ENCODE measurements at places on chromosomes 3 and 15.

- no peak for DNase-seq
These were observed 58.5 kb downstream of the RPL22L1 start for GRCh38 chr3:170811515-170811914.

DNA sequence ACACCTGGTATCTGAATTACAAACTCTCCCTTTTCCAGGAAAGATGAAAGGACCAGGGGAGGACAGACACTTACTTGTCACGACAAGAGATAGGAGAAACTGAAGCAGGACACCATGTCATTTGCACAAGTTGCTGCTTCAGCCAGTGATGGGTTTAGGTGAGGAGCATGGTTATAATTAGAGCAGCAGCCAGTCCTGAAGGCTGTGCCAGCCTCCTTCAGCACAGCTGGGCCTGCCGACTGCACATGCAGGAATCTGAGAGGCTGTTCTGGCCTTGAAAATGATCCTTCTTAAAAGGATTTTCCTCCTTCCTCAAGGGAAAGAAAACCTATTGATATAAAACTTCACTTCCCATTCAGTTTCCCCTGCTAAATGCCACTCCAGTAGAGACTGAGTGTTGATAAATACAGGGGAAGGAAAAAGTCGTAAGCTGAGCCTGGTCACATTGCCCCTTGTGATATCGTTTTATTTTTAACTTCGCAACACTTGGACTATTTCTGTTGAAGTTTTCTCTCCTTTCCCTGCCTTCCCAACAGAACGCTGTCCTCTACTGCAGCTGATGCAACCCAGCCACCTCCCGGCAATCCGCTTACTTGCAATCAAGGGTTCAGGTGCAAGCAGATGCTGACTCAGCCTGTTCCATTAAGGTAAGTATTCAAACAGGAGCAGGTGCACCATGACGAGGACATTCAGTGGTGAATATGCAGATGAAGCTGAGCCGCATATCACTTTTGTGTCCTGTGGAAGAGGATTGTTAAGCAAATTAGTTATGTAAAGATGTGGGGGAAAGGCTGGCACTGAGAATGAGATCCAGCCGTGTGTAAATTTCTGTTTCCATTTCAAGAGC, at the start of gene FBXO40:
TSS of gene FBXO40 (plus strand) at position 524 of the 847 bp plus-strand sequence. CDS start 27,197 bp downstream, outside the sequence.
- no peak for DNase-seq

DNA sequence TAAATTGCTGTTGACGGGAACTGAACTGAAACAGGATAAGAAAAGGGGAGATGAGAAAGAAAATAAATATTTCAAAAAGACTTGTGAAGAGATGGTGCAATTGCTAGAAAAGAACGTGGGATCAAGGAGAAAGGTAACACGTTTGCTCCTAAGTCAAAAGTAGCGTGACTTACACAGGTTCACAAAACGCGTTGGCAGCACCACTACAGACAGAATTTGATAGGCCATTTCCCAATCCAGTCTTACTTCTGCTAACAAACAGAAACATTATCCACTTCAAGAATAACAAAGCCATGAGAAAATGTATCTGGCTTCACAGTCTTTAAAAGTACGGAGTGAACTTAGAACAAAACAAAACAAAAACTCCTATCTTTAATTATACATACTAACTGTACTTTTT, 75.5 kb downstream of the DPH6 start:
- DNase-seq = no peak

GRCh38 chr15:31495281-31495680, 168.6 kb downstream of the KLF13 start:
- no peak for DNase-seq

- DNase-seq = no peak
These were observed 3.0 kb downstream of the ROBO2 start for GRCh38 chr3:77042882-77043281.

GRCh38 chr15:65629548-65629947, 7.8 kb downstream of the SLC24A1 start:
- no peak for DNase-seq

- no peak for DNase-seq
These were observed 13.7 kb downstream of the LRTM1 start for GRCh38 chr3:54914180-54914579.

DNA sequence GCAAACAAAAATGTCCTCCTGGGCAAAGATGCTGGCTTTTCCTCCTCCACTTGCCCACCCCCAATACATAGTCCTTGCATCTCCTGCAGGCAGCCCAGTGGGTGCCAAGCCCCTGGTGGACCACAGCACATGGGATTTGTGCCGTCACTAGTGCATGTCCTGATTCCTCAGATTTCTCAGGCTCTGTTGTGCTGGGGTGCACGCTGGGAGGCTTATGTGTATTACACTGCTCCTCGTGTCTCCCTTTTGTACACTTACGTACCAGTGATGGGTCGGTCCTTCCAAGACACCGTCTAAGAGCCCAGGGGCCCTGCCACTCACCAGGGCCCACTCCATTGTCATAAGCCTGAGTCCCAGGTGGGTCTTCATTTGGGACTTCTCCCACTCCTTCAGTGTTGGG, 70.1 kb downstream of the PLXNA1 start:
- DNase-seq = no peak

GRCh38 chr15:66779331-66780009, 77.4 kb downstream of the SMAD6 start:
- no peak for DNase-seq

DNA sequence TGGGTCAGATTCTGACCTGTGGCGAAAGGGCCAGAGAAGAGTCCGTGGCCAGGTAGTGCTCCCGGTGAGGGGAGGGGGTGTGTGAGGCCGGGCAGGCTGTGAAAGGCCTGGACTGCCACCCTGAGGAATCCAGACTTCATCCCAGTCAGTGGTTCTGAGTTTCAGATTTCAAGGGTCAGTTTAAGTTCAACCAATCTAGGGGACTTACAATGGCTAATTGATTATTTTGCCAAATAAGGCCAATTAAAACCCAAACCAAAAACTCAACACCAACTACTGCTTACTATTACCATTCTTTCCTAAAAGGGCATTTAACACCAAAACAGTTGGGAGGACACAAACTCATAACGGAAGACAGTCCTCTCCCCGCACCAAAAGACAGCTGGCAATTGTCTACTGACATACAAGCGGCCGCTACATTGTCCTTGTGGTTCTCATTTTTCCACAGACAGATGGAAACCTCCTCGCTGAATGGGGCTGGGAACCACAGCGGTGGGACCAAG, 30.5 kb downstream of the TMEM44 start:
- no peak for DNase-seq

DNA sequence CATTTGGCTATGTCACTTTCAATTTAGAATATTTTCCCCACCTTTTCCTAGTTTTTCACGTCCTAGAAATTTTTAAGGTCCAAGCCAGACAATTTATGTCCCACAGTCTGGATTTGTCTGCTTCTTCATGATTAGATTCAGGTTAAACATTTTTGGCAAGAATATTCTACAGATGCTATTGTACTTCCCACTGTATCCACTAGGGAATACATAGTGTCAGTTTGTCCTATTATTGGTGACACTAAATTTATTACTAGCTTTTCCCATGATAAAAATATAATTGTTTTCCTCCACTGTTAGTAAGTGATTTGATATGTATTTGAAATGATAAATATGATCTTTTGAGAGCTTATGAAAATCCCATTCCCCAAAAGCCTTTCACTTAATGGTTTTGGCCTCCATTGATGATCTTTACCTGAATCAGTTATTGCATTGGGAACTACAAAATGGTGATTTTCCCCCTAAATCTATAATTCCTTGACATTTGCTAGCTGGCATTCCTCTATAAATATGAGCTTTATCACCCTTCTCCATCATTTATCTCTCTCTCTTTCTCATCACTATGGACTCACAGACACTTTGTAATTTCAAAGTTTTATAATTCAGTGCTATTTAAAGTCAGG, 8.3 kb downstream of the ARL14 start:
- no peak for DNase-seq

DNA sequence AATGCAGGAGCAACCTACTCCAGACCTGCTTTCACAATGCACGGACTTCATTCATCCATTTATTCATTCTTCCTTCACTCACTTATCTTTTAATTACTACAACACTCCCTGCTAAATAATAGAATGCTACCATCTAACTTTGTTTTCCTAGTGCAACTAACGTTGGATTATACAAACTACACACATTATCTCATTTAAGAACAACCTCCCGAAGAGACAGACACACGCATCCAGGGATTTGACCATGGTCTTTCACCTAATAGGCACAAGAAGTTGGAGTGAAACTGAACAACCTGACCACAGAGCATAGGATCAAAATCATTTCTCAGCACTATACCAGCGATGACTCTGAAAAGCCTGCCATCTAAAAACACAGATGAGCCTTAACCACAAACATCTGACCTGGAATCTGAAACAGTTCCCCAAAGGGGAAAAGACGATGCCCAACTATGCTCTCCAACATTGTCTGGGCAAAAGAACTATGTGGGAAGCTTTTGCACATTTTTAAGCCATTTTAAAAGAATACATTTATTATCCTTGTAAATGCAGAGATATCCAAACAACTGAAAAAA, 21.0 kb downstream of the ZNF385D start:
- no peak for DNase-seq

- DNase-seq = no peak
These were observed 159.7 kb downstream of the RSL24D1 start for GRCh38 chr15:55037071-55037470.

GRCh38 chr15:56492236-56492635, 27.3 kb upstream of the MNS1 start:
- no peak for DNase-seq

- no peak for DNase-seq
These were observed 81.5 kb downstream of the CPN2 start for GRCh38 chr3:194269610-194270145.

- DNase-seq = no peak
These were observed 41.4 kb downstream of the SNAPC5 start for GRCh38 chr15:66456211-66456610.

DNA sequence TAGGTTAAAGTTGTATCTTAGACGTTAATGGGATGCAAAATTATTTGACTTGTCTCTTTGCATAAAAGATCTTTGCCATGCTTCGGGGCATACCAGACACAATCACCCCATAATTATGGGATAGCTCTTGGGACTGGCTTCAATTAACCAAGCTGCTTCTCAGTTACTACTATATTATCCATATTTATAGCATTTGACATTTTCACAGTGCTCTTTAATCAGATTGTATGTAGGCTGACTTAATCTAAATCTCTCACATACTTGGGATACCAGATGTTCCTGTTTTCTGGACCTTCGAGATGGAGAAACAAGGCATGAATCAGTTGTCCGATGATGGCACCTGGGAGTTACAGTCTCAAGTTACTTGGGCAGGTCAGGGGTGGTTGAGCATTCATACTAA, 27.2 kb upstream of the ABHD17C start:
- DNase-seq = no peak

- no peak for DNase-seq
These were observed 228.8 kb downstream of the DIPK2A start for GRCh38 chr3:144200466-144200865.

DNA sequence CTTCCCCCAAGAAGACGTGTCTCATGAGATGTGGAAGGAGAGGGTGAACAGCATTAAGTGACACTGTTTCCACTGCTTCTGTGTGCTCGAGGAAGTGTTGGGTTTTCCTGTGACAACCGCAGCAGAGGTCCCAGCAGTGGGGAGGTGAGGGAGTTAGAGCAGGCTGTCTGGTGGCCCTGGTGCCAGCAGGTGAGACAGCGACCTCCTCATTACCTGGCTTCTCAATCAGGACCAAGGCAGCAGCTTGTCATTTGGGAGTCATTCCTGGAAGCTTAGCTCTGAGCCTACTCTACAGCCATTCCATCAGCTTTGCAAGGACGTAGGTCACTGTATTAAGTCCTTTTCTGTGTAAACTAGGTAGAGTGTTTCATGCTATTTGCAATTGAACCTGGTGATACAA, 63.3 kb upstream of the RGMA start:
- peak; percentile 37 for DNase-seq

GRCh38 chr3:177932346-177932745, 603.9 kb upstream of the KCNMB2 start:
- no peak for DNase-seq

GRCh38 chr3:104245981-104246380, 1120.7 kb upstream of the ALCAM start:
- no peak for DNase-seq

DNA sequence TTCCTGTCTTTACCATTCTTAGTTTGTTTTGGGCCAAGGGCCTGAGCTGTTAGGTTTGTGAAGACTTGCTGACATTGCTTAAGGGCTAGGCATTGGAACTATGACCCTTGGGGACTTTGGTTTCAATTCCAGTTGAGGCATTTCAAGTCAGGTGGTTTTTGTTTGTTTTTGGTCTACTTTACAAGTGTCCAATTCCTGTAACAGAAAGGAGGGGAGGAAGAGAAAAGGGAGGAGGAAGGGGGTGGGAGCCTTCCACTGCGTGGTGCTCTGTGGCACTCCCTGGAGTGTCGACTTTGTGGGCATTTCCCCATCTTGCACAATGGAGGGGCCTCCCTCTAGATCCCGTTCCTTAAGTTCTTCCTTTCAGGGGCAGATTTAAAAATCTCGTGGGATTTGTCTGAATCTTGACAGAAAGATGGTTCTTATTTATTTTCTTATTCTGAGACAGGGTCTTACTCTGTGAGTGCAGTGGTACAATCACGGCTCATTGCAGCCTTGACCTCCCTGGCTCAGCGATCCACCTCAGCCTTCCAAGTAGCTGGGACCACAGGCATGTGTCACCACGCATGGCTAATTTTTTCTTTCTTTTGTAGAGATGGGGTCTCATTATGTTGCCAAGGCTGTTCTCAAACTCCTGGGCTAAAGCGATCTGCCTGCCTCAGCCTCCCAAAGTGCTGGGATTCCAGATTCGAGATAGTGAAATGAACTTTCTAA, 59.5 kb upstream of the RYK start:
- no peak for DNase-seq

- DNase-seq = no peak
These were observed 163.4 kb upstream of the GADL1 start for GRCh38 chr3:31057891-31058290.

GRCh38 chr3:33482111-33482521, 41.9 kb upstream of the UBP1 start:
- no peak for DNase-seq

DNA sequence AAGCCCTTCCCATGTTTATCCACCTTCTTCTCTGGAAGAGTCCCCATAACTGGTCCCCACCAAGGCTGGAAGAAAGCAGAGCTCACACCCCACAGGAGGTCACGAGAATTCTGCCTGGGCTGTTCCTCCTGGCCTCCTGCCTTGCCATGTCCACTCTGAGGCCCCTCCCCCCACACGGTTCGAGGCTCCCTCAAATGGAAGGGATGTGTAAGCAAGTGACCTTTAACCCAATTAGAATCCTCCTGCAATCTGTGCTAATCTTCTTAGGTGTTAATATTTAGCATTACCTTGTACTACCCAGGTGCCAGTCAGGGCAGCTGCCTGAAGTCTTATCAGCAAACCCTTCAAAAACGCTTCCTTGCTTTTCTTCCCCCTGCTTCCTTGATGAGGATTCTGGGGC, 32.4 kb upstream of the DYNC1LI1 start:
- no peak for DNase-seq

DNA sequence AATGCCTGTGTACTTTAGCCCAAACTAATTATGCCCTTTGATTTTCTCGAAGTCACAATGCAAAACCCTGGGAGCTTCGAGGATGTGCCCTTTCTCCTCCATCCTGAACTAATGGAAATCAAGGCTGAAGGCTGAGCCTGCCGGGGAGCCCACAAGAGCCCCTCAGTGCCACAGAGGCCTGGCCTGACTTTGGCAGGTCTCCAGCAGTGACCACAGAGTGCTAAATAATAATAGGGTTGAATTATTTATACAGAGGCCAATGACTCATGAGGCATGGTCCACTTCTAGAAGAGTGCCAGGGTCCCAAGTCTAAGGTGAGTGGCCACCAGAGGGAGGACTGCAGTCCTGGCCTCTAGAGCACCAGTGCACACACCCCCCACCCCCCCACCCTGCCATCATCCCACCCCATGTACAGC, 19.1 kb upstream of the GLCE start:
- DNase-seq = no peak

- DNase-seq = no peak
These were observed 602.1 kb upstream of the ZNF385D start for GRCh38 chr3:22353126-22353525.

All from T-helper 9 cell (primary cell).